ENCODE measurements at places on chromosomes 13 and 19.

GRCh38 chr19:3770136-3770999 lies 1.7 kb downstream of the RAX2 start:
- DNase-seq = no peak

GRCh38 chr19:31166206-31166605 lies 183.0 kb downstream of the TSHZ3 start:
- DNase-seq = no peak

DNA sequence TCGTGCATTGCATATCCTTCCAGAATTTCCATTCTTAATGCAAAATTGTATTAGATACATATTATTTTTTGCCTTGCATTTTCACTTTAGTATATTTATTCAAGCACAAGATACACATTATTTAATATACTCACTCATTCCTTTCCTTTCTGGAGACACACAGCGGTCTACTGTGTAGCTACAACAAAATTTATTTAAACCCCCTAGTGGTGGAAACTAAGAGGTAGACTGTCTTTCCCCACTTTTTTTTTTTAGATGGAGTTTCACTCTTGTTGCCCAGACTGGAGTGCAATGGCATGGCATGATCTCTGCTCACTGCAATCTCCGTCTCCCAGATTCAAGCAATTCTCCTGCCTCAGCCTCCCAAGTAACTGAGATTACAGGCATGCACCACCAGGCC lies 2040.3 kb upstream of the PCDH20 start:
- no peak for DNase-seq

DNA sequence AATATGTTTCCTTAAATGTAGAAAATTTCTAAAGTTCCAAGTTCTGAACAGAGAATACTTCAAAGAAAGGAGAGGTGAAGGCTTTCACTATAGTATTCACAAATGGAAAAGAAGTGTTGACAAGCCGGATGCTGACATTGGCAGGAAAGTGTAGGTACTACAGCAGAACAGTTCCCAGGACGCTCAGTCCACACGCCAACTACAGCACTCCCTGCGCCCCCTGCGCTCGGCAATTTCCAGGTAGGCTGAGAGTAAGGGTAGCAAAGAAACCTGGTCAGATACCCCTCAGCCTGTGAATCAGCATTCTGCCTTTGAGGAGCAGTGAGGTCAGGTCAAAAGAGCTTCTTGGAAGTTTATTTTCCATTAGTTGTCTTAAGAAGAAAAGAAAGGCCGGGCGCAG lies 115.3 kb downstream of the NALCN start:
- DNase-seq = no peak

GRCh38 chr19:34325981-34326787 lies 38.8 kb upstream of the GPI start:
- no peak for DNase-seq

DNA sequence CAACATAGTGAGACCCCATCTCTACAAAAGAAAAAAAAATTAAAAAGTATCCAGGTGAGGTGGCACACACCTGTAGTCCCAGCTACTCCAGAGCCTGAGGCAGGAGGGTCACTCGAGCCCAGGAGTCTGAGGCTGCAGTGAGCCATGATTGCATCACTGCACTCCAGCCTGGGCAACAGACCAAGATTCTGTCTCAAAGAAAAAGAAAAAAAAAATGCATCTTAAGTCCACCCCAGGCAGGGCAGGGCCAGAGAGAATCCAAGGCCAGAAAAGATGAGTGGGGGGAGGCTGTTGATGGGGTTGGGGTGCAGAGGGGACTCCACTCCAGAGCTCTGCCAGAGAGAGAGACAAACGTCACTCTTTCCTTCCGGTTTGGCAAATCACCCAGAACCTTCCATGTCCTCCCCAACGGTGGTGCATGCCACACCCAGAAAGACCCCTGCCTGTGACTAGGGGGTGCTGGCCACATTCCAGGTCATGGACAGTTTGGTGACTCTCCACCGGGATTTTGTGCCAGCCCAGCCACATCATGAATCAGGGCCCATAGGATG lies 431 bp downstream of the FUT3 start:
- peak; percentile 15 for DNase-seq

DNA sequence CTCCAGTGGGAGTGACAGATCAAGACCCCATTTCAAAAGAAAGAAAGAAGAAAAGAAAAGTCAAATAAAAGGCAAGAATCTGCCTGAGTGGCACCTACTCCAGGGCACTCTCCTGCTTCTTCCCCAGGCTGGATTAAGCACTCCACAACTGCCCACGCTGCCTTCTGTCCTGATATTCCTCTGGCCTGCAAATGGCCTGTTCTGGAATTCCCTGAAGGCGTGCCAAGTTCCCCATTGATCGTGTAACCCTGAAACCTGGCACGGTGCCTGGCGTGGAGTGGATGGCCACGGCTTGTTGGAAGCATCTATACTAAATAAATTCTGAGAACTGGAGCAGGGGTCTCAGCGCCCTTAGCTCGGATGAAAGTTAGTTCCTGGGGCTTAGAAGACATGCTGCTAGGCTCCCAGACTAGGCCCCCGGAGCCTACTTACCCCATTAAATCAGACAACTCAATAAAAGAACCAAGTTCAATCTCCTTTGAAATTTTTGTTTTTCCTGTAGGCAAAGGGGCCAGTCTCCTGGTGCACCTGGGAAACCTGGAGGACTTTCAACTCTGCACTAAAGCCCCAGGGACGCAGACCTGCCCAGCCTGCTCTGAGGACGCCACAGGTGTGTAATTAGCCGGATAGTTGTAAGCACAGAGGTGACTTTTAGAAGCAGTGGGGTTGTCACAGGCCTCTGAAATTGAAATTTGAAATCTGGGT lies 21.9 kb downstream of the ANKRD27 start:
- peak; percentile 90 for DNase-seq

GRCh38 chr13:29548722-29549121 lies 46.8 kb downstream of the SLC7A1 start:
- DNase-seq = no peak

- no peak for DNase-seq
Observed at GRCh38 chr13:45315520-45316167, 25.3 kb downstream of the TPT1 start.

GRCh38 chr13:95023405-95023804 lies 277.8 kb downstream of the ABCC4 start:
- no peak for DNase-seq

Data from foreskin fibroblast (primary cell).